ENCODE measurements at places on chromosomes 16 and 17.

DNA sequence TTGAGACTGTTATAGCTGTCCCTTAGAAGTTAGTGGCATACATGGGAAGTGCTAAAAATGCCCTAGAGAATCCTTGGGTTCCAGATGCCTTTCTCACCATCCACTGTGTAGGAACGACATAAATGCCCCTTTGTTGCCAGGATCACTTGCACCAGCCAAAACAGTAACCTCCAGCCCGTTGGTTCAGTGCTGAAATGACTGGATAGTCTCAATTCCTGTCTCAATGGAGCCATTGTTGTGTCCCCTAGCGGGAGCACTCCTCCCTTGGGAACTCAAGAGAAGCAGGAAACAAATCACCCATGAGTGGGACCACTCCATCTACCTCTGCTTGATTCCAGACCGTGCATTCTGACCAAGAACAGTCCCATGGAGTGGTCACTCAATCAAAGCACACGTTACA is 23.1 kb downstream of the MPHOSPH6 start:
- DNase-seq = no peak
- no peaks in the 10 kb centered on the region for H3K4me1 ChIP-seq

DNA sequence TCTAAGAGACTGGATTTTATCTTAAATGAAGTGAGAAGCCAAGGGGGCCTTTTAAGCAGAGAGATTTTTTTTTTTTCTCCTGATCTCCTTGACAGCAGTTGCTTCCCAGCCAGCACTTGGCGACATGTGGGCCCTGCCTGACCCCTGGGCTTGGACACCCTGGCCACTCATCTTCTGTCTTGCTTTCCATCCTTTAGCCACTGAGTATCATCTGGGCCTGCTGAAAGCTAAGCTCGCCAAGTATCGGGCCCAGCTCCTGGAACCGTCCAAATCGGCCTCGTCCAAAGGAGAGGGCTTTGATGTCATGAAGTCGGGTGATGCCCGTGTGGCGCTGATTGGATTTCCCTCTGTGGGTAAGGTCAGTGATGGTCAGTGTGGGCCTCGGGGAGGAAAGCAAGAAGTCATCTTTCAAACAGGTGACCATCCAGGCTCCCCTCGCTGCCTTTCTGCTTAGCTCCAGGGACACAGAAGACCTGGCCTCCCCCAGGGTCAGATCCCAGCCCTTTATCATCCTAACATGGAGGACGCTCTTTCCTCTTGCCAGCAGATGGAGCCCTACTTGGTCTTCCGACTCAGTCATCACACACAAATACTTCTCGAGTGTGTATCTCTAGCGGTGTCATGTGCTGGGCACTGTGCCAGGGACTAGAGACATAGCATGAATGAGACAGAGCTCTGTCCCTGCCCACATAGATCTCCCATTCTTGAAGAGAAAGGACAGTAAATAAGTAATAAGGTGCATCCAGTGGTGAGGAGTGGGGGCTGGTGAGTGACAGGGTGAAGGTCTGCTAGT is 6.1 kb downstream of the DRG2 start:
- H3K27ac ChIP-seq = no peak overlapping the region
- no peaks in the 10 kb centered on the region for H3K36me3 ChIP-seq
- no peaks in the 10 kb centered on the region for H3K27me3 ChIP-seq
- peaks cover 1% of the 10 kb centered on the region for H3K4me1 ChIP-seq
- H3K4me3 ChIP-seq = no peak overlapping the region

GRCh38 chr17:42345396-42346073 is 42.7 kb downstream of the STAT3 start:
- H3K4me1 ChIP-seq = peaks cover 10% of the 10 kb centered on the region
- no peaks in the 10 kb centered on the region for H3K36me3 ChIP-seq
- DNase-seq = no peak
- H3K27me3 ChIP-seq = no peaks in the 10 kb centered on the region

DNA sequence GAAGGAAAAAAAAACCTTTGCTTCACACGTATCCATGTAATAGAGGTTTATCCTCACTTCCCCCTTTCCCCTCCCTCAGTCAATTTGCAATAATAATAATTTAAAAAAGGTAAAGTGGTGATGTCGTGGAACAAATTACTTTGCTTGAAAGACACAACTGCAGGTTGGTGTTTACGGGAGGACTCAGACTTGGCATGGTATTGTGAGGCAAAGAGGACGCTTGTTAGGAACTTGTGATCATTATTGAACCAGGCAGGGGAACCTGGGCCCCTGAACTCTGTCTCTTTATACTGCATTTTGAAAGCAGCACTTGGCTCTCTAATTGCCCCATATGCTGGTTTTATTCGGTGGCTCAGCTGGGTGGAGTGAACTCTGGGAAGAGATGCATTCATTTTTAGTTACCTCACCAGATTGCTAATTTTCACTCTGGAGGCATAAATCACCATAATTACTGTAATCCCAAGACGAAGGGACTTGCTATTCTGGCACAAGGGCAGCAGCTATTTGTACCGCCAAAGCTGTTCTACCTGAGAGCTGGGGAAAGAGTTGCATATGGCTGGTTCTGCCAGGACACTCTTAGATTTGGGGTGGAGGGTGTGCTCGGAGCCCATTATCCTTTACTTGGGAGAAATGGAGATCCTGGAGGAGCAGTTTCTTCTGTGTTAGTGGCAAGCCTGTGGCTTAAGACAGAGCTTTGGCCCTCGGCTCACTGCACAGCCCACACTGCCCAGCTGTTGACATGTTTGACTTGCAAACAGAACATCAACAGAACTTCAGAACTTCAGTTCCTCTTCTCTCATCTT is 5.7 kb upstream of the DHX8 start:
- H3K27ac ChIP-seq = no peak overlapping the region
- H3K4me3 ChIP-seq = no peak overlapping the region
- no peaks in the 10 kb centered on the region for H3K36me3 ChIP-seq
- no peaks in the 10 kb centered on the region for H3K4me1 ChIP-seq
- no peaks in the 10 kb centered on the region for H3K27me3 ChIP-seq

GRCh38 chr16:27430512-27430911 is 28.5 kb downstream of the IL21R start:
- DNase-seq = no peak
- H3K27me3 ChIP-seq = no peaks in the 10 kb centered on the region
- no peaks in the 10 kb centered on the region for H3K36me3 ChIP-seq
- H3K4me3 ChIP-seq = no peak overlapping the region
- no peak overlapping the region for H3K27ac ChIP-seq

DNA sequence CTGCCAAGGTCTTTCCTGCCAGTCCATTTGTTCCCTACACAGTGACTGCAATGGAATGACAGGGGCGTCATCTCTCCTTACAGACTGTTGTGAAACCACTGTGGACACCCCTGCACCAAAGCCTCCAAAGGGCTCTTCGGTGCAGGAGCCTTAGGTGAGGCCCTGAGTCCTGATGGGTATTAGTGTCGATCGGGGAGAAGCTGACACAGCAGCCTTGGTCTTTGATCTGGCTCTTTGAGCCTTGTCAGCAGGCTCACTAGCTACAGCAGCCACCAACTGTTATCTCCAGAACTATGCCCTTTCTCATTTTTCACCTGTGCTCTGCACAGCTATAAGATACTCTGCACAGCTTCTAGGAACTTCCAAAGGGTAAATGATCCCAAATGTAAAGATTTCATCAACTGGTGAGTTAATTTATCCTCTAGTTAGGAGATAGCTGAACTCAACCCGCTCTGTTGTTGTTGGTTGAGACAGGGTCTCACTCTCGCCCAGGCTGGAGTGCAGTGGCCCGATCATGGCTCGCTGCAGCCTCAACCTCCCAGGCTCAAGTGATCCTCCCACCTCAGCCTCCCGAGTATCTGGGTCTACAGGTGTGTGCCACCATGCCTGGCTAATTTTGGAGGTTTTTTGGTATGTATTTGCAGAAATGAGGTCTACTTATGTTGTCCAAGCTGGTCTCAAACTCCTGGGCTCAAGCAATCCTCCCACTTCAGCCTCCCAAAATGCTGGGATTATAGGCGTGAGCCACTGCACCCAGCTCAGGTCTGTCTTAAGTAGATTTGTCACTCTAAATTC is 19.7 kb downstream of the G6PC1 start:
- H3K4me1 ChIP-seq = peaks cover 24% of the 10 kb centered on the region
- peak overlapping the region; percentile 66 for H3K27ac ChIP-seq
- peak overlapping the region; percentile 16 for H3K4me3 ChIP-seq
- H3K36me3 ChIP-seq = no peaks in the 10 kb centered on the region
- peak; percentile 81 for DNase-seq

- H3K36me3 ChIP-seq = no peaks in the 10 kb centered on the region
- DNase-seq = peak; percentile 93
- H3K27ac ChIP-seq = peak overlapping the region; percentile 61
- peak overlapping the region; percentile 75 for H3K4me3 ChIP-seq
These were observed 985 bp upstream of the SLFN12 start for GRCh38 chr17:35433075-35433894.

DNA sequence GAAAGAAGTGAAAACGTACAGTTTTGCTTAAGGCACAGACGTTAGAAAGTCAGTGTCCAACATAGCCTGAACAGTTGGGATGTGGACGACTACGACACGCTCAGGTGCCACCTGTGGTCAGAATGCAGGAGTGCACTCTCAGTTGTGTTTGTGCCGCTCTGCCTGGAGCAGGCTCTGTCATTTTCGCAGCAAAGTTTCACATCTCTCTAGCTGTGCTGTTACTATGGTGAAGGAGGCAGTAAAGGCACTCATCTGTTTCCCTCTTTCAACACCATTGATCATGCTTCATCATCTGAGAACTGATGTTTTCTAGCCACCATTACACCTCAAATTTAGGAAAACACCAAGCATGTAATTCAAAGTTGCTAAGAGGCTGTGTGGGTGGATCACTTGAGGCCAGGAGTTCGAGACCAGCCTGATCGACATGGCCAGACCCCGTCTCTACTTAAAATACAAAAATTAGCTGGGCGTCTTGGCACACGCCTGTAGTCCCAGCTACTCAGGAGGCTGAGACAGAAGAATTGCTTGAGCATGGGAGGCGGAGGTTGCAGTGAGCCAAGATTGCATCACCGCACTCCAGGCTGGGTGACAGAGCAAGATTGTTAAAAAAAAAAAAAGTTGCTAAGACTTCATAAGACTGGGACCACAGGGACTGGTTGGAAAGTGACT is 44.9 kb upstream of the DNAJA2 start:
- no peak overlapping the region for H3K27ac ChIP-seq
- H3K4me1 ChIP-seq = 0 out of 2 replicates have a peak, but pooled peaks cover 3% of the 10 kb centered on the region
- no peaks in the 10 kb centered on the region for H3K27me3 ChIP-seq
- H3K4me3 ChIP-seq = no peak overlapping the region
- no peaks in the 10 kb centered on the region for H3K36me3 ChIP-seq

DNA sequence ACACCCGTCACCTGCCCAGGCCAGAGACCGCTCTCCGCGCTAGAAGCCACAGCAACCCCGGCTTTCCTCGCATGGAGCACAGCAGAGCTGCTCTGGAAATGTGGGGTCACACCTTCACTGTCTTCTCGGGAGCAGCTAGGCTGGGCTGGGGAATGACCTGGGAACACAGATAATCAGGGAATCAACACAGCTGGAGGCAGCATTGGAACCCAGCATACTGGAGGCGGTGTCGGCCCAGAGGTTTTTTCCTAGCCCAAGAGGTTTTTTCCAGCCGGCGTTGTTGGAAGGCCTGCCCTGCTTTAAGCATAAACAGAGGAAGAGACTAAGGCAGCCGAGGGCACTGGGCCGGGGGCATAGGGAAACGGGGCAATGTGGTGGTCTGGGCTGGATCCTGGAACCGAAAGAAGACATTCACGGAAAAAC is 791 bp upstream of the PLD6 start:
- H3K4me1 ChIP-seq = peaks cover 8% of the 10 kb centered on the region
- no peak overlapping the region for H3K4me3 ChIP-seq
- H3K27me3 ChIP-seq = no peaks in the 10 kb centered on the region
- no peaks in the 10 kb centered on the region for H3K36me3 ChIP-seq
- no peak for DNase-seq

GRCh38 chr16:70610273-70611223 is 35.8 kb upstream of the IL34 start:
- H3K27me3 ChIP-seq = no peaks in the 10 kb centered on the region
- no peak for DNase-seq
- no peak overlapping the region for H3K4me3 ChIP-seq
- no peaks in the 10 kb centered on the region for H3K36me3 ChIP-seq

- peak overlapping the region; percentile 74 for H3K4me3 ChIP-seq
- peak overlapping the region; percentile 92 for H3K27ac ChIP-seq
- peak; percentile 98 for DNase-seq
- H3K4me1 ChIP-seq = peaks cover 33% of the 10 kb centered on the region
- H3K36me3 ChIP-seq = no peaks in the 10 kb centered on the region
These were observed 2.6 kb downstream of the ATP2A3 start for GRCh38 chr17:3961564-3962047.

- H3K27me3 ChIP-seq = no peaks in the 10 kb centered on the region
- no peak overlapping the region for H3K4me3 ChIP-seq
- no peak for DNase-seq
- H3K4me1 ChIP-seq = no peaks in the 10 kb centered on the region
- H3K36me3 ChIP-seq = no peaks in the 10 kb centered on the region
These were observed 9.2 kb downstream of the MXRA7 start for GRCh38 chr17:76701471-76701967.

DNA sequence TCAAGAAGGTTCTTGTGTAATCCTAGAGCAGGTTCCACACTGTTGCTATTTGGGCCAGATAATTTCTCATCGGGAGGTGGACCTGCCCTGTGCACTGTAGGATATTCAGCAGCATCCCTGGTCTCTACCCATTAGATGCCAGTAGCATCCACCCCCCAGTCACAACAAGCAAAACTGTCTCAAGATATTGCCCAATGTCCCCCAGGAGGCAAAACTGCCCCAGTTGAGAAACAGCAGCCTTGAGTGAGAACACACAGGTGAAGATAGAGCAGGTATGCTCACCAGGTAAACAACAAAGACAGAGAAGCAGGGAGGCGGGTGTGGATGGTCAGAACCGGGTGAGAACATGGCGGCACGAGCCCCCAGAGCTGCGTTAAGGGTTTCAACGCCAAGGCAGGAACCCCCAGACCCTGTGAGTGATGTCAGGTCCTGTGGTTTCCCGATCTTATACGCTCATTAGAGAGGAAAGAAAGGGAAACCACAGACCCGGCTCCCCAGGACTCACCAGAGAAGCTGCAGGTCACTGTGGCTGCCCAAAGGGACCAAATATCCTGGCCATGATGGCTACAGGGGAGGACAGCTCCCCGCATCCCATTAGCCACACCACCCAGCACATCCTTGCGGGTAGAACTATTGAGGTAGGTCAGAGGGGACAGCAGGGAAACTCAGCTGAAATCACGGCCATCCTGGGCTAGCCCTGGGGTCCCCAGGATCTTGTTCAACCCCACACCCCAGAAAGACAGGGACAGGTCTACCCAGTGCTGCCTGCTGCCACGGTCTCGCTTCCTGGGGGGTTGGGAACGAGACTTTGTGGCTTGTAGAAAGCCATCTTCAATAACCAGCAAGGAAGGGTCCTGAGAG is 21.2 kb downstream of the CDC42EP4 start:
- peak; percentile 48 for DNase-seq
- H3K4me3 ChIP-seq = peak overlapping the region; percentile 28
- H3K27ac ChIP-seq = peak overlapping the region; percentile 73
- H3K27me3 ChIP-seq = no peaks in the 10 kb centered on the region
